ENCODE measurements at places on chromosomes 7 and 10.

DNA sequence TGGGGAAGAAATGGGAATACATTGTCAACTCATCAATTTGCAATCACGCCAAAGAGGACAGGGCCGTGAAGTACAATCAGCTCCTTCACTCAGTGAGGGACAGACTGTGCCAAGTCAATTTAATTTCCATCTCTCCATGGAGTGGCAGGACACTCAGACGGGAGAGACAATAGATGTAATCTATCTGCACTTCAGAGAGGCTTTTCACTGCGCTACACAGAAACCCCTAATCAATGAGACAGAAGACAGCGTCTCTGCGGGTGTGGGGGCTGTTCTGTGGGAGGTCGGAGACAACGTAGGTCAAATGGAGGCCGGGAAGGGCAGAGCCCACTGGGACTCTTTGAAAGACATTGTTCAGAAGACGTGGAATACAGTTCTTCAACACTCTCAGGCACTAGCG, 541.0 kb upstream of the ADARB2 start:
- no peak for DNase-seq

DNA sequence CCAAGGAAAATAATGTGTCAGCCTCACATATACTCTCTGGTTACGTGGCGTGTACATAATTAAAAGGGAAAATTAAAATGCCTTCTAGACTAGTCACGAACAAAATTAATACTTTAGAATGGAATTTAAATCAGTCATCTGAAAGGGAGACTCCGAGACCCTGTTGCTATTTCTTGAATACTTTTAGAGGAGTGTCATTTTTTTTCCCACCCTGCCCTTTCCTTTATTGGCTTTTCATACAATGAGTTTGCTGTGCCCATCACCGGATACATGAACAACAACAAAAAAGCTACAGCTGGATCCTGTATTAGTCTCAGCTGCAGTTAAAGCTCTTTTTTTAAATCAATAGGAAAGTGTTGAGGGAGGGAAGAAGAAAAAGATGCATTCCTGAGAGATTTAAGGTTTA, 20.1 kb downstream of the CYTH3 start:
- DNase-seq: no peak

DNA sequence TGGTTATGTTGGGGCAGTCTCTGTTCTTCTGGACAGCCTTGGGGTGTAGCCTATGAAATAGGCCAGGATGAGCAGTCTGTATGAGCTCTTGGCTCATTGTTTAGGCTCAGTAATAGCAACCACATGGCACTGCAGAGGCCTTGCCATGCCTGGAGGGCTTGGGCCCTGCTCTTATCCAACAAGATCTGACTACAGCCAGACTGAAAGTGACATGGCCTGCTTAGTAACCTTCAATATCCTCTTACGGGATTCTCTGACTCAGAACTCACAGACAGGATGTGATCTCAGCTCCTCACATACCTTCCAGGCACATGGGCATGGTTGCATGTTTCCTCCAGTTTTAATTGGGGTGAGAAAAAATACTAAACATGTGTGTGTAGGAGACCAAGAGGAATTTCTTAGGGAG, 289.3 kb downstream of the PTEN start:
- peak; percentile 62 for DNase-seq

GRCh38 chr7:32204361-32205018, 134.3 kb upstream of the PDE1C start:
- peak; percentile 53 for DNase-seq

DNA sequence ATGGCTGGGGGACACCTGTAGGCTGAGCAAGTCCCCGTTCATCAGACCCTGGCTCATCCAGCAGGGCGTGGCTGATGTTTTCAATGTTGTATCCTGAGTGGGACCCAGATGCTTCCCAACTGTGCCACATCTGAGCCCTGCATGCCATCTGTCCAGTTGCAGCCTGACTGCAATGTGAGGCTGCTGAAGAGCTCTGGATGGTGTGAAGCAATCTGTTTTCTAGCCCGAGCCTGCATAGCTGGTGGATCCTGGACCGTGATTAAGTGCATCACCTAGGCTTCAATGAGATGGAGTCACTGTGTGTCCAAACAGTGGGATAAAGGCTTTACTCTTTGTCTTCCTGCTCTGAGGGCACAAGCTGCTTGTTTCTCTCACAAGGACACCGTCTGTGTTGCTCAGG, 99.8 kb downstream of the TCF7L2 start:
- no peak for DNase-seq

GRCh38 chr7:130102588-130102987, 32.3 kb downstream of the KLHDC10 start:
- no peak for DNase-seq

- DNase-seq: no peak
These were observed 39.9 kb upstream of the PPP2R2D start for GRCh38 chr10:131860806-131861440.

DNA sequence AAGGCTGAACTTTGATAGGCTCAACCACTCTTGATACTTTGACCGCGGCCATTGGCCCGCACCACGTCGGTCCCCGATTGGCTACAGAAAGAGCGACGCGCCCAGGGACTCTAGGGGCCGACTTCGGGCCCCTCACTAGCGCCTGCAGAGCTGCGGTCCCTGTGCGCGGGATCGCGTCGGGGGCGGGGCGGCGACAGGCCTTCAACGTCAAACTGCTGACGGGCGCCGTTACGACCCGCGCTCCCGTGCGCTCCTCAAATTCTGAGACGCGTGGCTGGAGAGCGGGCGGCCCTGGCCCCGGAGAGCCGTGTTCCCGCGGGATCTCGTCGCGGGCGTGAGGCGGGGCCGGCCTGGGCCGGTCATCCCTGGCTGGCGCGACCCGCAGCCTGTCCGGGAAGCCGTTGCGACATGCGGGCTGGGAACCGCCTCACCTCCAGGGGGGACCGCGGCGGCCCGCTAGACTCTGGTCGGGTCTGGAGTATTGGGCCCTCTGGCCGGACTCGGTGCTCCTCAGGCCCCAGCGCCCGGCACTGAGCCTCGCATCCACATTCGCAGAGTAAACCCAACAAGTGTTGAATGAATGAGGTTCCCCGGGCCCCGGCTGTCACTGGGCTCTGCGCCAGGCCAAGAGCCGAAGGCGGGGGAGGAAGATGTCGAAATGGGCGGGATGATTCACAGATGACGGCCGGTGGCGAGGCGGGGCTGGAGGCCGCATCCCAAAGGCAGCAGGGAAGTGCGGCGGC, 643 bp upstream of the SLC25A28 start:
- peak; percentile 88 for DNase-seq

DNA sequence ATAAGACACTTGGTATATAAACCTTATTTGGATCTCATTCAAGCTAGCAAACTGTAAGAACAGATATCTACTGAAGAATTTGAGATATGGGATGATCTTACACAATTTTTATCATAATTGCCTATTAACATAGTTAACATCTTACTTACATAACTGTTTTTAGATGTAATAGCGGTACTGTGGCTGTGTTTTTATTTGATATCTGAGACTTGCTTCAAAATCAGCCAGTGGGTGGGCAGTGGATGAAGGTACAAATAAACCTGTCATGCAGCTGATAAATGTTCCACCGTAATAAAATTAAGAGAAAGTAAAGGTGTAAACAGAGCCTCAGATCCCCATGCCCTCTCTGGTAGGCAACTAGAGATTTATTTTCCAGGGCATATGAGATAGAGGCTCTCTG, 28.4 kb upstream of the PTPRN2 start:
- no peak for DNase-seq

- DNase-seq: no peak
These were observed 108.7 kb upstream of the PPIF start for GRCh38 chr10:79238606-79239005.

GRCh38 chr7:72266771-72267170, 145.4 kb downstream of the CALN1 start:
- no peak for DNase-seq

- no peak for DNase-seq
These were observed 122.1 kb downstream of the RPS24 start for GRCh38 chr10:78155722-78156121.

- DNase-seq: no peak
These were observed 130.4 kb upstream of the PDE1C start for GRCh38 chr7:32200646-32201045.

DNA sequence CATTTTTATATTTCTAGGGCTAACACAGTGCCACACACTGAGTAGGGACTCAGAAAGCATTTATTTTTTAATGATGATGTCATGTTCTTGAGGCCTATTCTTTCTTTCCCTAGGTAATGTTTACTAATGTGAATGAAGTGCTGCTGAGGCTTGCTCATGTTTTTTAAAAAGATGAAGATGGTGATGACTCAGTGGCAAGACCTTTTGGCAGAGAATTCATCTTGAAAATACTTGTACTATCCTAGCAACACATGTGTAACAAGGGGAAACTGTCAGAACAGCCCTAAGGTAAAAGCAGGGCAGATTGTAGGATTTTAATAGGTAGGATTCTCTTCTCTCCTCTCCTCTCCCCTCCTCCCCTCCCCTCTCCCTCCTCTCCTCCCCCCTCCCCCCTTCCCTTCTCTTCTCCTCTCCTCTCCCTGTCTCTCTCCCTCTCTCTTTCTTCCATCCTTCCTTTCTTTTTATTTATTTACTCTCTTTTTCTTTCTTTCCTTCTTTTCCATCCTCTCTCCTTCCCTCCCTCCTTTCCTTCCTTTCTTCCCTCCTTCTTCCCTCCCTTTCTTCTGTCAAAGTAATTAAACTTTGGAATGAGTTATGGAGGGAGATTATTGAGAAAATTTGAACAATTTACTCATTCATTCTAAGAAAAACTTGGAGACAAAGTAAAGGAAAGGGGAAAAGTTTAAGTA, 75.3 kb downstream of the ZNF92 start:
- DNase-seq: no peak

- no peak for DNase-seq
These were observed 17.4 kb upstream of the LIPN start for GRCh38 chr10:88742448-88742847.

GRCh38 chr7:76514926-76515771, 4.8 kb downstream of the UPK3B start:
- no peak for DNase-seq

GRCh38 chr10:13719425-13719824, 132.7 kb downstream of the PRPF18 start:
- no peak for DNase-seq

- DNase-seq: no peak
These were observed 207.8 kb downstream of the TAX1BP1 start for GRCh38 chr7:27947586-27948278.

- no peak for DNase-seq
These were observed 47.0 kb upstream of the PLEKHA1 start for GRCh38 chr10:122327237-122328206.

- peak; percentile 76 for DNase-seq
These were observed 2.5 kb downstream of the TRIM8 start for GRCh38 chr10:102646610-102647442.

GRCh38 chr10:94936721-94937120, 1.7 kb upstream of the CYP2C9 start:
- no peak for DNase-seq

DNA sequence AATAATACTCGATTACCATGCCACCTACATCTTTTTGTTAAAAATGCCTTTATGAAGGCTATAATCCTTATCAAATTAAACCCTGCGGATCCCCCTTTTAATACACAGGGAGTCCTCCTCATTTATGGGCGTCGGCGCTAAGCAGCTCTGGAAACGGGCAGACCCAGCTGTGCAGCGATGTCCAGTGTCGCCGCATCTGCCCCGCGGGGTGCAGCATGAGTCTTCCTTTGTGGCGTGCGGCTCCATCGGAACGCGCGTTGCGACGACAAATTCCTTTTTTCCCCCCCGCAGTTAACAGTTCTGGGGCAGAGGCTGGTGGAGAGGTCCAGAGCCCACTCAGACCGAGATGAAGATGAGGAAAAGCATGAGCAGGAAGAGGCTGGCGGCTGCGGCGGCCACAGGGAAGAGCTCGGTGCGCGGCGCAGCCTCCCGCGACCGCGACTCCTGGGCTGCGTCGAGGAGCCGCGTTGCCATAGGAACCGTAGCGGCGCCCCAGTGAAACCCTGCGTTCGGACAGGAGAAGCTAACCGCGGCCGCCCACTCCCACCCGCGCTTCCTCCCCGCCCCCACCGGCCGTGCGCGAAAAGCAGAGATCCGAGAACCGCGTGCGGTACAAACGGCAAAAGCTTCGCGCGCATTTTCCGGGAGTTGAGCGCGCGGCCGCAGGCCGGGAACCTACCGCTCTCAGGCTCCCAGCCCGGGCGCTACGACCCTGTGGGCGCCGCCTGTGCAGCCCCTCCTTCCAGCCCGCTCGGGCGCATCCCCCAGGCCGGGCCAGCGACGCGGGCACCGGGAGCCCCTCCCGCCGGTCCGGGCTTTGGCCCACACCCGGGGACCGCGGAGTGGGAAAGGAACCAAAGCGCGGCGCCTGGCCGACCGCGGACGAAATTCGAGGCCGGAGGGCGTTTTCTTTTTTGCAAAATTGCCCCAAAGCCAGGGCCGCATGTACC, 130.6 kb downstream of the SPAG6 start:
- DNase-seq: no peak

DNA sequence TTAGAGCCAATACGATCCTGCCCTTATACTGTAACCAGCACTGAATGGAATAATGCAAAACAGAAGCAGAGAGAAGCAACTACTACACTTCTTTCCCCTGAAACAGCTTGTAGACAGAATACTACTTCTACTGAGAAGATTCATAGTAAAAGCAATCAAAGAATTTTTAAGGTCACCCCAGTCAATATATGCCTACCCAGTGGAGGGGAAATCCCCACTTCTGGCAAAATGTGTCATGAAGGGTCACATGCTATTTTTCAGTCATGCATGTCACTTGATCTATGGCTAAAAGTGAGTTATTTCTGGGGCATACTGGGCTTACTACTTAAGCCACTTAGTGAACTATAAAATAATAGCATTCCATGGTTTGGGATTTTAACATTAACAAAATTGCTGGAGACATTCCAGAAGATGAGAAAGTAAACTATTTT, 25.6 kb downstream of the IRF5 start:
- no peak for DNase-seq

- peak; percentile 10 for DNase-seq
These were observed 21.7 kb upstream of the PFKP start for GRCh38 chr10:3045471-3046209.

DNA sequence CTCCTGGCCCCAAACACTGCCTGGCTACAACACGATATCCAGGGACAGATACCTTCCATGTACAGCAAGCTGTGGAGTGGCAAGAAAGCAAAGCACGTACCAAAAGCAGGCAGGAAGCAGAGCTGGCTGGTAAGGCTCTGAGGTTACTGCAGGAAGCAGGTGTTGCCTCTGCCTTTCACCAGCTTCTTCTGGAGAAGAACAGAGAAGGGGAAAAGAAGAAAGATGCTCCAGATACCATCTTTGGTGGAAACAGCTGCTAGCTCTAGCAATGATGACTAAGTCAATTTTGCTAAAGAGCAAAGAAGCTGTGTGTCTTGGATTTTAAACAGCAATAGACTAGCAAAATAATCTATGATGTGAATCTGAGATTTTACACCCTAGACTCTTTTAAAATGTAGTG, 34.9 kb upstream of the PRSS1 start:
- DNase-seq: peak; percentile 41

GRCh38 chr7:156650042-156650441, 9.5 kb downstream of the RNF32 start:
- DNase-seq: peak; percentile 35

DNA sequence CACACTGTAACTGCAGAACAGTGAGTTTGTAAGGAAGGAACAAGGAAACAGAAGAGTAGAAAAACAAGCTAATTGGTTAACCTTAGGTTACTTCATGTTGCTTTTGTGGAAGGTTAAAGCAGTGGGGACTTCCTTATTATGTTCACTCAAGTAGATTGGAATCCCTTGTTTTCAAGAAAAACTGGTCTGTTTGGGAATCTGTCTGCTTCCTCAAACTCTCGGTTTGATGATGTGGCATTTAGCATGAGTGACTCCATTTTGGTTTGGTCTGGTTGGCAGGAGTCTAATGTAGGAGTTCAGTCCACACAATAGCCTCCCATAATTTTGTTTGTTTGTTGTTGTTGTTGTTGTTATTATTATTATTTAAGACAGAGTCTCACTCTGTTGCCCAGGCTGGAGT, 3.8 kb upstream of the TRIM56 start:
- DNase-seq: peak; percentile 29

All from MV-4-11 (cell line).